ENCODE measurements at places on chromosomes 2 and 18.

DNA sequence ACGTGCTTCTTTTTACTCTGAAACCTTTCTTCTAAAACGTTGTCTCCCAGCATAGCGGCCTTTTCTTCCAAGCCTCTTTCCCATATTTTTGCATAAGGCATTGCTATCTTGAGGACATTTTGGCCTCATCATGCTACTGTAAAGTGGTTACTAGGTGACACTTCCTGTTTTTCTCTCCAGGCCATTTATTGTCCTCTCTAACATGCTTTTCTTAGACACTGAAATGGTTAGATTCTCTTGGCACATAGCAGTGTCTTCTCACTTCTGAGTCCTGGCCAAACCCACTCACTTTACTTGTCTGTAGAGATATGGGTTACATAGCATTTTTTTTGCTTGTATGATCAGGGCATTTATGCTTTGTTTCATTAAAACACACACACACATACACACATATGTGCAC lies 50.1 kb upstream of the KCNH7 start:
- no peak for DNase-seq

- no peak for DNase-seq
Observed at GRCh38 chr2:44191739-44192138, 23.1 kb downstream of the PPM1B start.

DNA sequence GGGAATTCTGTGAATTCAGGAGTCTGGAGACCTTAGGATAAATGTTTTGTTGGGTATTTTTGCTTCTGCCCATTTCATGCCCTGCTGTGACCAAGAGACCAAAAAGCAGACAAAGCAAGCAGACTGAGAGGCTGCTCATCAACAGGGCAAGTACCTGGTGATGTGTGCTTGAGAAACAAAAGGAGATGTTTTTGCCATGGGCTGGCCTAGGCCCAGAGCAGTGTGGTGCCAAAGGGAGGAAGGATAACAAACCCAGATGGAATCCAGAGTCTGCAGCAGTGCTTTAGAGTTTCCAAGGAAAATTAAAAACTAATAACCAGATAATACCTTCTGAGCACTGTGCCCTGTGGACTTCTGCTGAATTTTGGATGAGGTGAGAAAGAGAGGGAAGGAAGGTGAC lies 538.4 kb downstream of the STK39 start:
- DNase-seq: no peak

DNA sequence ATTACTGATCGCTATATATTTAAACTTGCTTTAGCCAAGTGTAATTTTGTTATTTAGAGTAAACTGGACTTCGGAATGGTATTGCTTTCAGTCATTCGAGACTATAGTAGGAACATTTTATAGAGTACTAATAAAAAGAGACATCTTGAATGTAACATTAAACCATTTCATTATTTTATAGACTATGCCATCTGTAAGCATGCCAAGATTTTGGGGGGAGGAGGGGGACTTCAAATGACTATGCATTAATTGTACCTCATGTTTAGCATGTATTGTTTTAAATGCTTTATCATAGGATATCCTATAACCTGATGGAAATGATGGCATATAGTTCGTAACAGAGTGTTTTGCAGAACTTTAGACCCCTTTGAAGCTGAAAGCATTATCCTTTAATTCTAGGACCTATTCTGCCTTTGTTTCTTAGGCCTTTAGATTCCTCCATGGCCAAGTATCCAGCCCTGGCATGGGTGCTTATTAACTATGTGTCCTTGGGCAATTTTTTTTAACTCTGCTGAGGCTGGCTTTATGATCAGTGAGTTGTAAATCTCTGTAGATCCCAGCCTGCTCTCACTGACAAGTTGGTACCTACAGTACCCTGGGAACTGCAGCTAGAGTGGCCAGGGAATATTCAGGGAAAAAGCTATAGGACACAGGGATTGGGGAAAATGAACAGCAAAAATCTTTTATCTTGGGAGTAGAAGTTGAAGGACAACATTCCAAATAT lies 93.4 kb downstream of the PARD3B start:
- DNase-seq: no peak

- DNase-seq: no peak
Observed at GRCh38 chr18:9992300-9992972, 78.6 kb downstream of the VAPA start.
